ENCODE measurements at places on chromosomes 16 and 17. TPM values are rescaled to one million over a fixed set of nuclear protein-coding genes. Genes with fewer than 3 reads are reported as not detected.

- no peak for DNase-seq
These were observed 56.5 kb upstream of the TEX2 start for GRCh38 chr17:64319531-64319930.

DNA sequence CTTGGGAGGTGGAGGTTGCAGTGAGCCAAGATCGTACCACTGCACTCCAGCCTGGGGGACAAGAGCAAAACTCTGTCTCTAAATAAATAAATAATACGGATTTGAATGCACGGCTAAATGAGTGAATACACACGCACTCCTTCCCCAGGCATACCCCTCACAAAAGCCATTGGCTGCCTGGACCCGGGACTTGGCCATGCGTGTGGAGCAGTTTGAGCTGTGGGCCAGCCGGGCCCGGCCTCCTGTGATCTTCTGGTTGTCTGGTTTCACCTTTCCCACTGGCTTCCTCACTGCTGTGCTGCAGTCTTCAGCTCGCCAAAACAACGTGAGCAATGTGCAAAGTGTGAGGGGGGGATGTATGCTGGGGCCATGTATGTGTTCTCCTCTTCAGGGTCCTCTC is 1.6 kb upstream of the KDM6B start:
- DNase-seq: peak; percentile 52

- no peak for DNase-seq
These were observed 187.7 kb downstream of the CCDC182 start for GRCh38 chr17:57557416-57557815.

The SMIM36 gene
- not detected for total RNA-seq

GRCh38 chr16:54808890-54809289 is 121.8 kb upstream of the IRX5 start:
- DNase-seq: no peak

- DNase-seq: peak; percentile 72
These were observed 9.4 kb upstream of the CMTM4 start for GRCh38 chr16:66705790-66706505.

DNA sequence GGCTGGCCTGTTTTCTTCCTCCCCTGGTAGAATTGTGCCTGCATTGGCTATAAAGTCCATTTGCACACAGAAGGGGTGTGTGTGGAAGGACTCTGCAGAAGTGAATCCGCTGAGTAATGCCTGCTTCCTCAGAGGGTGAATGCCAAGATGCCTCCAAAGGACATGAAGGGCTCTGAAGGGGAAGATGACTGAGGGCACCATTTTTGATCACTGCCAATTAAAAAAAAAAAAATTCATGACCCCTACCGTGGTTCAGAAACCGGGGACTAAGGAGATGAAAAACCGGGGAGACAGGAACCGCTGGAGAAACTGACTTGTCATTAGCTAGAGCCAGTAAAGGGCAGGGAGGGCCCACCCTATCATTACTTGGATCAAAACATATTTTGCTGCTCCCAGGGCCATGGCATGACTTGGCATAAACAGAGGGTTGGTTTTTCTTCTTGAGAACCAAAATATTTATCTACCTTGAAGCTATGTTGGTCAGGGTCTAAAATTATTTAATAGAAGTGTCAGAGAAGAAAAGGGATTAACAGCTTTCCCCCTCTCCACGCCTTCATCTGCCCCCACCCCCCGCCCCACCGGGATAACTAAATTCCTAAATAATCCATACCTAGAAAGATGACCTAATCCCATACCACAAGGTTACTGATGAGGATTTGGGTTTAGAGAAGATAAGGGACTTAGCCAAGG is 3.6 kb upstream of the USP7 start:
- DNase-seq: no peak

DNA sequence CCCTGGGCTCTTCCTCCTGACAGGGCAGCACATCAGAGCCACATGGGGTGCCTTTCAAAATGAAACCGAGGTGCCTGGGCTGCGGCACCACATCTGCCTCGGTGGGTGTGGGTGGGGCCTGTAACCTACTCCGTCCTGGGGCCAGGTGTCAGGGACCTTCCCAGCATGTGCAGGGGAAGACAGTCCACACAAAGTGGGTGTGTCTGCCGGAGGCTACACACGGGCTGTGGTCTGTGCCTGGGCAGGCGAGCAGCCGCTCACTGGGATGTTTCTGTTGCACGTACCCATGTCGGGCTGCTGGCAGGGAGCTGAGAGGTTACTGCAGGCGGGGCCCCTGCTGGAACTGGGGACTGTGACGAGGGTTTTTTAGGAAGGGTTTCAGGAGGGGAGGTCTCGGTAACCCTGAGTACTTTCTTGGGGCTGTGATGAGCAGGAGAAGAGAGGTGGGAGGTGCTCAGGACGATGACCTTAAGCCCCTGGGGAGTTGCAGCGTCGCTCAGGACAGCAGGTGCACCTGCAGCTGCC is 351.2 kb downstream of the SEC14L1 start:
- peak; percentile 56 for DNase-seq

The TTYH2 gene
- total RNA-seq: 46.7 TPM

All from sciatic nerve (tissue), 2 donors.